Tongue (tissue), 3 donors: ENCODE measurements at places on chromosomes 4 and X. TPM values are rescaled to one million over a fixed set of nuclear protein-coding genes. Genes with fewer than 3 reads are reported as not detected.

DNA sequence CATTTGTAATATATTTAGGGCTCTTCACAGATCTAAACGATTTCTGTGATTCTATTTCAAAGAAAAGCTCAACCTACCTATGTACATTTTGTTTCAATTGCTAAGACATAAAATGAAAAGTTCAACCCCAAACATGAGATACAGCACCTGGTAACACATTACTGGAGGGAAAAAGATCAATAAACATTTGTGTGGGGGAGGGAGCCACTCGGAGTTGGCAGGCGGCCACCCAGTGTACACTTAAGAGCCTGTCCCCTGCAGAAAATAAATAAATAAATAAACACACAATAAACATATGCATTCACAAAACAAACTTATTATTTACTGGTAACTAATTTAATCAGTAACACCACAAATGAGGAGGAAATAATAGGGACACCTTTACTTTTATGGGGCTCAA is 19.3 kb downstream of the PRSS48 start:
- no peak for DNase-seq

GRCh38 chr4:66489370-66489769 is 819.1 kb upstream of the EPHA5 start:
- no peak for DNase-seq

- DNase-seq: no peak
Observed at GRCh38 chr4:148173397-148174017, 268.7 kb downstream of the NR3C2 start.

The RBMXL3 gene
- not detected for total RNA-seq

GRCh38 chrX:117570160-117570559 is 546.5 kb downstream of the KLHL13 start:
- DNase-seq: no peak

GRCh38 chrX:141443922-141444321 is 140.6 kb downstream of the SPANXA1 start:
- no peak for DNase-seq

The USP26 gene
- not detected for total RNA-seq

DNA sequence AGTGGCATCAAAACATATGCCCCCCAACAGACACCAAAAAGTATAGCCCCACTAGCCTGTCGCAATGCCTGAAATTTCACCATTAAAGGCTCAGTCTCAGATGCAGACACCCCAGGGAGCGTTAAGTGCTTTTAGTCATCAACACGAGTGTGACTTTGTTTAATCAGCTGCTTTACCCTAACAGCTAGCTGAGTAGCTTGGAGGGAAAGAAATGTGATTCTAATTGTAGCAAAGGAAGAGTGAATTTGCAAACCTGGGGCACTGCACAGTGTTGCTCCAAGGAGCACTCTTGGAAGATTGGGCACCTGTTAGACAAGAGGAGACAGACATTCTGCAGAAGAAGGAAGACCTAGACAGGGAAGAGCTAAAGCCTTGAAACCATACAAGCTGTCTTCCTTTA is 145.1 kb downstream of the BEND2 start:
- no peak for DNase-seq

GRCh38 chr4:139903845-139904244 is 238.2 kb downstream of the MGST2 start:
- DNase-seq: no peak

The IL21 gene
- not detected for total RNA-seq

DNA sequence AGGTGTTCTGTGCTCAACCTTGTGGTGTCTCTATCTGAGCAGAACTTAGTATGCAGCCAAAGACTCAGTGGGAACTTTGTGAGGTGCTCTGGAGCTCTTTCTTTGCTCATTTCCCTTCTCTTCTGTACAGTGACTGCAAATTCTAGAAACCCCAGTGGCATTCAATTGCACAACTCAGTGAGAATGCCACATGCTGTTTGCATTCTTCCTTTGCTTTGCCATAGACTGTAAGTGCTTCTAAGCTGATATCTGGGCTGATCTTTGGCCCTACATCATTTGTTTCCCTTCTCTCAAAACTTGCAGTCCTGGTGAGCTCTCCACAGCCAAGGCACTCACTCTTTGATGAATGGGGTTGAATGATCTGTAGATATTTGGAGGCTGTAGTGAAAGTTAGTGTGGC is 7.0 kb downstream of the PNMA3 start:
- DNase-seq: no peak

DNA sequence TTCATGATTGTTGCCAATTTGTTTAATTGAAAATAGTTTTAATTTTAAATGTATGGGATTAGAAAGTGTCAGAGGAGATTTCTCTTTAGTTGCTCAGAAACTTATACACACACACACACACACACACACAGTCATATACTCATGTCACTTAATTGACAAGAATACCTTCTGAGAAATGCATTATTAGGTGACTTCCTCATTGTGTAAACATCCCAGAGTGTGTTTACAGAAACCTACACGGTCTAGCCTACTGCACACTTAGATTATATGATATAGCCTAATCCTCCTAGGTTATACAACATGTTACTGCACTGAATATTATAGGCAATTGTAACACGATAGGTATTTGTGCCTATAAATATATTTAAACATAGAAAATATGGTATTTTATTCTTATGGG is 1327.4 kb downstream of the FSTL5 start:
- no peak for DNase-seq

The ATP2B3 gene
- 0.41 TPM for total RNA-seq

The BCLAF3 gene
- 12.2 TPM for total RNA-seq

The MAPK10 gene
- total RNA-seq: 9.4 TPM

DNA sequence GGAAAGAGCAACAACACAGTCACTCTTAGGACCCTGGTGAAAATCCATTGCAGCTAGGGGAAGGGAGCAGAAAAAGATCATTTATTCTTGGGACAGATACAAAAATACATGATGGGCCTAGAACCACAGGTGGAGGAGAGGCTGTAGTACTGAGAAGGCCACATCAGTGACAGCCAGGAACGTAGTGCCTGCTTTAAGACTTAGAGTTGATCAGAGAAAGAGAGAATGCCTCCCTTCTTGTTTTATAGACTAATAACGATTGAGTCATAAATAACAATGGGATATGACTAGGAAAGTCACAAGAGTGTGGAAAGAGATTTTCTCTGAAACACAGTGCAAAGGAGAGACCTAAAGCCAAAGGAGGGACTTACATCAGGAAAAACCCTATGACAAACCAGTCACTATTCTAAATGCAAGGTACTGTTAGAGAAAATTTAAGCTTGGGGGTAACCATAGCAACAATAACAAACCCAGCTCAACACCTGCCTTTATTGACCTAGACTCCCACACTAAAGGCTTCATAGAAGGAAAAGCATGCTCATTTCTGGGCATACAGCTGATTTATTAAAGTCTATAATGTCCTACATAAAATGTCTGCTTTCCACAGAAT is 1015.0 kb upstream of the GRID2 start:
- DNase-seq: no peak

DNA sequence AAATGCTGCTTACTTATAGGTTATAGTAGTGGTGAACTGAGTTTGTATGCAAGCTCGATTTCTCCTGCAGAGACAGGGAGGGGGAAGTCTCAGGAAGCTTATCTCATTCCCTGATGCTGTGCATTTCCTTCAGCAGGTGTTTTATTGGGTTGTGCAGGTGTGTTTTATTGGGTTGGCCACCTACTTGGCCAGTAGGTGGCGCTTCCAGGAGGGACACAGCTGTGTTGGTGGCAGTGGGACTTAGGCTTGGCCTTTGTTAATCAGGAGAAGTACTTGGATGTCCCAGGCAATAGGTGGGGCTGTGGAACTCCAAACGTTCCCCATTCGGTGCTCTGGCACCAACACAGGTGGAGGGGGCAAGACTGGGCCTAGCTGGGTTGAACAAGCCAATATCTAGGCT is 196.0 kb upstream of the DCAF8L1 start:
- DNase-seq: no peak

DNA sequence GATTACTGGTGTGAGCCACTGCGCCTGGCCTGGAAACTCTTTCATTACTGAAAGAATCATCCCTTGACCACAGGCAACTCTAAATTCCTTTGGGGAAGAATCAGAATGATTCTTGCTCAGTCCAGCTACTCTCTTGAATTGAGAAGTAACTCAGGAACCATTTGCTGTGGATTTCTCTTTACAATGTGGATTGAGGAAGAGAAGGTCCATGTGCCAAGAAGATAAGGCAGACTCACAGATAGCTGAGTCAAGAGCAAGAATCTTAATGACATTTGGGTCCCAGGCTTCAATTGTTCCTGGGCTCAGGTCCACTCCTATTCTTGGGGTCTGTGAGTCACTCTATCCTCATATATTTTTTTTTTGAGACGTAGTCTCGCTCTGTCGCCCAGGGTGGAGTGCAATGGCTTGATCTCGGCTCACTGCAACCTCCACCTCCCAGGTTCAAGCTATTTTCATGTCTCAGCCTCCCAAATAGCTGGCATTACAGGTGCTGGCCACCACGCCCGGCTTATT is 6.2 kb upstream of the MGARP start:
- no peak for DNase-seq

The ZNF630 gene
- total RNA-seq: 4.6 TPM

- peak; percentile 26 for DNase-seq
Observed at GRCh38 chrX:10618961-10619360, 1.4 kb downstream of the MID1 start.

DNA sequence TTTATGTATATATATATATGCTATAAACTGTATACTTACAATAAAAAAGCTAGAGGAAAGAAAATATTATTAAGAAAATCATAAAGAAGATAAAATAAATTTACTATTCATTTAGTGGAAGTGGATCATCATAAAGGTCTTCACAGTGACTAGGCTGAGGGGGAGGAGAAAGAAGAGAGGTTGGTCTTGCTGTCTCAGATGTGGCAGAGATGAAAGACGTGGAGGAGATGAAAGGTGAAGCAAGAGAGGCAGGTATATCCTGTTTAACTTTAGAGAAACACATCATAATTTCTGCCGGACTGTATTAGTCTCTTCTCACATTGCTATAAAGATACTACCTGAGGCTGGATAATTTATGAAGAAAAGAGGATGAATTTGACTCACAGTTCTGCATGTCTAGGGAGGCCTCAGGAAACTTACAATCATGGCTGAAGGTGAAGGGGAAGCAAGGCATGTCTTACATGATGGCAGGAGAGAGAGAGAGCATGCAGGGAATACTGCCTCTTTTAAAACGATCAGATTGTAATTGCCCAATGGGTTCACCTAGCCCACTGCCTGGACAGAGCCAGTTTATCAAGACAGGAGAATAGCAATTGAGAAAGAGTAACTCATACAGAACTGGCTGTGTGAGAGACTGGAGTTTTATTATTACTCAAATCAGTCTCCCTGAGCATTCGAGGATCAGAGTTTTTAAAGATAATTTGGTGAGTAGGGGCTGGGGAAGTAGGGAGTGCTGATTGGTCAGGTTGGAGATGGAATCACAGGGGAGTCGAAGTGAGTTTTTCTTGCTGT is 22.1 kb upstream of the RRAGB start:
- no peak for DNase-seq

DNA sequence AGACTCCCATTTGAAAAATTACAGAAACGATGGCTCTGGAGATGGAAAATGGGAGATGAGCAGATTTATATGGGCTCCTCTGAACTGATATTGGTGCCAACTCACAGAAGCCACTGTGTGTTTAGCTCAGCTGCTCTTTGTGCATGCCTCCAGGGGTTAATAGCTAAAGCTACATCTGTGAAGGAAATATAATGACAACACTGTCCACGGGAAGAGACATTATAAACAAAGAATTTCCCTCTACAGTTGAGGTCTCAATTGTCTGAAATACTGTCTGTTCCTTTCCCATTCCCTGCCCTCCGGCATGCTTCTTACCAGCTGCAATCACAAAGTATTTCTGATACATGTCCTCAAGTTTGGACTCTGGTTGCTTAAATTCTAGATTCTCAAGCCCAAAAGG is 40.4 kb downstream of the PPA2 start:
- no peak for DNase-seq

The HS6ST2 gene
- 29.1 TPM for total RNA-seq

DNA sequence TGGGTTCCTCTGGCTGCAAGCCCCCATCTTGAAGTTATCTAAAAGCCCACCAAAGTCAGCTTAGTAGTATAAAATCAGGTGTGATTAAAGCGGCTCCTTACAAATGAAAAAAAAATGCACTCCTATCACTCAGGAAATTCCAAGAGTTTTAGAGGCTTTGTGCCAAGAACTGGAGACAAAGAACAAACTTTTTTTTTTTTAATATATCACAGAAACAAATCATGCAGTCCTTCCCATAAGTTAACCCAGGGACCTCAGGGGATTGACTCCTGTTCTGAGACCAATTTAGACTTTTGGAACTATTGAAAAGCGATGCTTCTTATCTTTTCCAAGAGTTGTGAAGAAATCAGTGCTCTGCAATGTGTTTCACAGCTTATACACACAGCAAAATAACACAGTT is 53.6 kb downstream of the HHIP start:
- no peak for DNase-seq

The TMEM47 gene
- 108 TPM for total RNA-seq

DNA sequence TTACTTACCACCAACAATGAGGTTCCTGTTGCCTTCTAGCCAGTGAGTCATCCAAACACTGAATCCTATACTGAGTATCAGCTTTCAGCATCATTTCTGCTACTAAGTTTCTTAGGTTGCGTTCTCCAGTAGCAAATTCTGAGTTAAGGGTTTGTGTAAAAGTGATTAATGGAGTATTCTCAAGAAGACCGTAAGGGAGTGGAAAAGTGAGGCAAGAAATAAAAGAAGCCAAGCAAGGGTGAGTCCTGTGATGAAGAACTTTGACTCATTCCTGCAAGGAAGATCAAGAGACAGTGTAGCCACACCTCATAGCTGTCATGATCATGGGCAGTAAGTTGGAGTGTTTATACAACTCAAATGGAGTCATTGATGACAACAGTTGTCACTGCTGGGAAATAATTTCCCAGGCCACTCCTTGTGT is 446.2 kb downstream of the RAPGEF2 start:
- DNase-seq: no peak

GRCh38 chr4:109973529-109973905 is 60.8 kb downstream of the EGF start:
- DNase-seq: no peak

The SLC49A3 gene
- 3.7 TPM for total RNA-seq

The EGF gene
- total RNA-seq: 16.9 TPM

DNA sequence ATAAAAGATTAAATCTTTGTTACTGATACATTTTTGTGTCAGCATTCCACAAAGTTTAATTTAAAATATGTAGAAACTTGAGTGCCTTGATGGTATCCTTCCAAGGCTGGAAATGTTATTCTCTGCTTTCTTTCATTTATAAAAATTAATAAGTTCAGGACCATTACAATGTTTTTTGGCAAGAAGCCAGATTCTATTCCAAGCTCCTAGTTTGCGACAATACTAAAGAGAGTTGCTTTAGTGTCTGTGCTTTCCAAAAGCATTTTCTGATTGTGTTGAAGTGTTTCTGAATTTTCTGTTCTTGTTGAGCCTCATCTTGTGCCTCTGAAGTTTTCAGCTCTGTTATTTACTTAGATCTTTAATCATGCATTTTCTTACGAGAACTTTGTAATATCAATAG is 516.2 kb downstream of the KCTD8 start:
- peak; percentile 20 for DNase-seq

GRCh38 chr4:184850431-184851199 is 24.8 kb upstream of the ACSL1 start:
- no peak for DNase-seq

GRCh38 chr4:126012691-126013290 is 698.0 kb downstream of the FAT4 start:
- DNase-seq: peak; percentile 70
